ENCODE measurements at places on chromosomes 2 and 18. TPM values are rescaled to one million over a fixed set of nuclear protein-coding genes. Genes with fewer than 3 reads are reported as not detected.

Gene AQP12A
- not detected for total RNA-seq

Gene VIL1
- total RNA-seq: not detected

Gene RBM43
- total RNA-seq: 1.3 TPM

Gene ANKRD29
- 0.27 TPM for total RNA-seq

Gene DSG4
- not detected for total RNA-seq

Gene CERS6
- 17.5 TPM for total RNA-seq

Gene GKN2
- total RNA-seq: not detected

Gene UNC80
- total RNA-seq: not detected

Gene SYT4
- not detected for total RNA-seq

Gene FAM228A
- total RNA-seq: not detected

Gene GMPPA
- 34.1 TPM for total RNA-seq
